ENCODE measurements at places on chromosomes 5 and 9.

DNA sequence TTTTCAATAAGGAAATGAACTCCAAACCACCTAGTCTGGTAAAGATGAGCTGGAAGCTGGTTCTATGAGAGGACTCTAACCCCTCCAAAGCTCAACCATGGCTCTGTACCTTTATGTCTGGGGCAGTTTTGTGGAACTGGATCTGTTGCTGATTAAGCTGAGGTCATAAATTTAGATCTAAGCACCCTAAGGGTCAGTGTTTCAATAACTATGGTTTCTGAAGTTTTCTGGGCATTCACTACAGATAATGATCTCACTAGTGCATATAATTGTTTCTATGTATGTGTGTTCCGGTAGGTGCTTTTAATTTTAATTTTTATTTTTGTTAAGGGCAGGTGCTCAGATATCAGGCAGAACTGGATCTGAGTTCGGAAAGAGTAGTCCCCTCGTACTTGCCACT, 258.7 kb upstream of the PANK3 start:
- no peak for DNase-seq

DNA sequence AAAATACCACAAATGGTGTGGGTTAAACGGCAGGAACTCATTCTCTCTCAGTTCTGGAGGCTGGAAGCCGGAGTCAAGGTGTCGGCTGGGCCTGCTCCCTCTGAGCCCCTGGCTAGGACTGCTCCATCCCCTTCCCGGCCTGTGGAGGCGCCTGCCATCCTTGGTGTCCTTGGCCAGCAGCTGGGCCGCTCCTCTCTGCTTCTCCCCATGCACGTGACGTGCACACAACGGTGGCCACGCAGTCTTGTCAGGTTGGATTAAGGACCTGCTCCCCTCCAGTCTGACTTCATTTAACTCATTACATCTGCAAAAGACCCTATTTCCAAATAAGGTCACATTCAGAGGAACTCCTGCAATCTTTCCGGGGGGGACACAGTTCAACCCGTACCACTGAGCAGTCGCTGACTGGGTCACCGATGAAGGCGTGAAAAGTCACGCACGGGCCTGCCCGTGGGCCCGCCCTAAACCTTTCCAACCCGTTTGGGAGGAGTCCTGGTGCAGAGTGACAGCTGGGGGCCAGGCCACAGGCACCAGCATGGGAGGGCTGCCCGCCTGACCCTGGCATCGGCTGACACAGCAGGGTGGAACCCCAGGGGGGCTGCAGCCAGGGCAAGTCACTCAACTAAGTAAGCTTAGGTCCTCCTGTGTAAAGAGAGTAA, 135.2 kb downstream of the COL23A1 start:
- DNase-seq: no peak

DNA sequence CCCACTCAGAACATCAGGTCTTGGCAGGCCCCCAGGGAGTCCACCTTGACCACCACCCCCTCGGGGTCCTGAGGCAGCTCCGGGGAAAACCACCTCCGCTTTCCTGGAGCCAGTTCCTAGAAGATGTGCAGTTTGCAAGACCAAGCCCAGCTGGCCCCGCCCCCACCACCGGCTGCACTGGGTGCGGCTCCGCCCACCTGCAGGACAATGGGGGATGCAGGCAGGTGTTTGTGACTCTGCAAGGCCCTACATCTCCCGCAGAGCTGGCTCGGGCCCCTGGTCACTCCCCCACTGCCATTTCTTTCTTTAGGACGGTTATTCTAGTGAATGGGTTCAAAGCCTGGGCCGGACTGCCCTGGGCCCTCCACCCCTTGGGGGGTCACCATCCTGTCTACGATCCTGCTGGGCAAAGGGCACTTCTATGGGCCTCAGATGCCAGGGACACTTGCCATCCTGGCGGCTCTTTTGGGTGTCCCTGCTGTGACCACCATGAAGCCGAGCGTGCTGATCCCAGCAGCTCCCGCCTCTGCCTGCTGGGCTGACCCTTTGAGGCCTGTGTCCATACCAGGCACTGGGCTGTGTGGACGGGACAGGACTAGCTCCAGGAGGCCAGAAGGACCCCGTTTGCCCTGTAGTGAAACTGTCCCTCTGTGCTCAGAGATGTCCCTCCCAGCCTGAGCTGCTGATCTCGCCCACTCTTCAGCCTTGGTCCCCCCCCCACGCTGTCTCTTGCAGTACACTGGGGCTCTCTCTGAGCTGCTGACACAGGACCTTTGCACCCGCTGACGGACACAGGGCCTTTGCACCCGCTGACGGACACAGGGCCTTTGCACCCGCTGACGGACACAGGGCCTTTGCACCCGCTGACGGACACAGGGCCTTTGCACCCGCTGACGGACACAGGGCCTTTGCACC, 5.9 kb upstream of the NACC2 start:
- no peak for DNase-seq

DNA sequence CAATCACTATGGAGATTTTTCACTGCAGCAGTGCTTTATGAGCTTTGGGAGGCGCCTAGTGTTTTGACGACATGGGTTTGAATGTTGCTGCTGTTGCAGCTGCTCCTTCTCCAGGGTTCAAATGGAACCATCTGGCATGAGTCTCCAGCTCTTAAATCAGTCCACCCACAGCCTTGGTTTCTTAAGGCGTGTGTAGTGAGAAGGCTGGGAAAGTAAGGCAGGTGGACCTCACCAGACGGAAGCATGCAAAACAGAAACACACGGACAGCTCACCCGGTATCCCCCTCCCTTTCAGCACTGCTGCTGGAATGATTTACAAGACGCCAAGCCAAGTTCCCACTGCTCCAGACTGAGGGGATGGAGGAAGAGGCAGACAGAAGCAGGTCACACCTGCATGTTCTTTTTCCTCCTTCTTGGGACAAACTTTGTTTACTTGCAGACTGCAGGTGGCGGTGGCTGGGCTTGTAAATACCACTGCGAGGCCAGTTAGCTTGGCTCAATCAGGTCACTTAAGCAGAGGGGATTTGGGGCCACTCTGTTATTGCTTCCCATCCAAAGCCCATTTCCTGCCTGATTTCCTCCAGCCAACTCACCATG, 47.4 kb downstream of the ADAM19 start:
- DNase-seq: no peak

GRCh38 chr5:73282923-73283322, 109.9 kb downstream of the TMEM174 start:
- no peak for DNase-seq

DNA sequence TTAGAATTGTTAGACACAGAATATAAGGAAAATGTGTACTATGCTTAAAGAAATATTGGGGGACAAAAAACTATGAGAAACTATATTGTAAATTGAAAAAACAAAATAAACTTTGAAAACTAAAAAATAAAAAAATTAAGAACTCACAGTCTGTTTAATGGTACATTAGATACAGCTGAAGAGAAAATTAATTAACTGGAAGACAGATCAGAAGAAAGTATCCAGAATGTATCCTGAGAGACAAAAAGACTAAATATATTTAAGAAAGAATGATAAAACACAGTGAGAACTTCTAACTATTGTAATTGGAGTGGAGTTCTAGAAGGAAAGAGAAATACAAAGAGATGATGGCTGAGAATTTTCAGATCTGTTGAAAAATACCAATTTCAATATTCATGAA, 57.6 kb upstream of the SH3PXD2B start:
- DNase-seq: no peak

- DNase-seq: no peak
Observed at GRCh38 chr9:129865668-129866320, 30.5 kb downstream of the USP20 start.

GRCh38 chr9:118331622-118332045, 627.4 kb downstream of the TLR4 start:
- no peak for DNase-seq

DNA sequence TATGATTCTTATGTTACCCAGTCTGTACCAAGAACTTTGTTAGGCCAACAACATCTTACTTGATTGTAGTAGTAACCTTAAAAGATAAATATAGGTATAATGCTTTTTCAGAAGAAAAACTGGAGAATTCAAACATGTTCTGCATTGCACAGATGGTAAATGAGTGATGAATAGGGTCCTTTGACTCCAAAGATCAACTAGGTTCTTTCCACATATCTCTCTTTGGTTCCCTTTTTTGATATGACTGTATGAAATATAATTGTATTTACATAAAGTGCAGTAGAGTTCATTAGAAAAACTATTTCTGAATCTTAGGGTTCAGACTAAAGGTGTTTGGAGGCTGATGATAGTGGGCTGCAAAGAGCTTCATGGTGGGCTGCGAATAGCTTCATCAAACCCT, 150.5 kb upstream of the CDKN2B start:
- no peak for DNase-seq

DNA sequence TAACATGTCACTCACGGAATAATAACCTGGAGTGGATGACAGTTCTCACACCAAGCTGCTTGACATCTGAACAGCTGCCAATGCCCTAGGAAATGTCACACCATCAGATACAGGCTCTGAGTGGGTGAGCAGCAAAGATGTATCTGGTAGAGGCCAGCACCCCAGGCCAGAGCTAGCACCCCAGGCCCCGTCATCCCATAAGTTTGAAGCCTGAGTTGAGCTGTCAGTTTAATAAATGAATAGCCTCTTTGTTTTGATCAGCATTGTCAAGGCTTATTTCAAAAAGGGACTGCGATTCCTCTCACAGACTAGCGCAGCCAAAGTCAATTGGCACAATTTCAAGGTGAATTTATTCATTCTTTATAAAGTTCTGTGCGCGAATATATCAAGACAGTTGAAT, 1327.1 kb downstream of the MAT2B start:
- no peak for DNase-seq

DNA sequence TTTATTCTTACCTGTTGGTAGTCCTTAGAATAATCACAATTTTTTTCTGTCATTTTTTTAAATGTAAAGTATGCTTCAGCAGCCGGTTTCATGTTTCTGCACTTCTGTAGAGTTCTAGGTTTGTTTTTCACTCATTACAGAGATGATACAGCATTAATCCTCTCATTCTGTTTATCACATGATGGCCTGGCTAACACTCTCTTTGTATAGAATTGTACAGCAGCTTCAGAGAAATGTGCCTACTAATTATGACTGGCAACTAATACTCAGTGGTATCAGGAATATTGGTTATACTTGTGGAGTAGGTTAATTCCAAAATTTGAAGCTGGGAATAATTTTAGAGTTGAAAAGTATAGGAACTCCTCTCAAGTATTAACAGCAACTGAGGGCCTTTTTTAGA, 192.9 kb upstream of the OTULINL start:
- DNase-seq: no peak

GRCh38 chr5:156366521-156366920, 39.6 kb downstream of the SGCD start:
- no peak for DNase-seq

DNA sequence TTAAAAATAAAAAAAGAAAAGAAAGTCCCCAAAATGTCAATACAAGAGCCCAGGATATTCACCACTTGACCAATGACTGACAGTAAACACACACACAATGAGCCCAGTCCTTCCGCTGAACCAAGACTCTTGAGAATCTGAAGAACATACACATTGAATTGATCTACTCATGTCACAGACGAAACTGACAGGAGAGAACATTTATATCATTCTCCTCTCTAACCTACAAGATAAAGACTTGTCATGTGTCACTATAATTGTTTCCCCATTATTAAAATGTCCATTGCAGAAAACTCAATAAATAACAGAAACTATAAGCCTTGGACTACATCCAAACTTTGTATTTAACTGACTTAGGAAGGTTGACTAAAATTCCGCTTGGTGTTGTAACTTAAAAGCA, 296.7 kb downstream of the EPB41L4A start:
- no peak for DNase-seq

- no peak for DNase-seq
Observed at GRCh38 chr9:21836437-21837161, 34.2 kb downstream of the MTAP start.

GRCh38 chr9:81851340-81851739, 76.9 kb upstream of the SPATA31D4 start:
- no peak for DNase-seq

- no peak for DNase-seq
Observed at GRCh38 chr9:23850690-23851629, 24.9 kb upstream of the ELAVL2 start.

- no peak for DNase-seq
Observed at GRCh38 chr5:75361310-75361709, 24.3 kb downstream of the HMGCR start.

GRCh38 chr5:98563885-98564653, 209.4 kb upstream of the RGMB start:
- no peak for DNase-seq

DNA sequence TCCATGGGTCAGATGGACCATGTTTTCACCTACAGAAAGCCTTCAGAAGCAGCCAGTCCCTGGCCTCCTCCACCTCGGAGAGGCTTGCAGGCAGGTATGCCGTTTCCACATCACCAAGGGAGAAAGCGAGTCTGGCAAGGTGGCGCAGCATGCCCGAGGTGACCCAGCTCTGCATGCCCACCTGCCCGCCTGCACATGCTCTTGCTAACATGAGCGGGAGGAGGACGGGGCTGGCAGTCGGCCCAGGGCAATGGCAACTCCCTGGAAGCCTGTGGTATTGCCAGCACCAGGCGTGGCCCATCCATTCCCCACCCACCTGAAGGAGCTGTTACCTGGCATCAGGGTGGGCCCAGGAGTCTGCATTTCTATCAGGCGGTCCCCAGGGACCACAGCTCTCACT, 3.3 kb upstream of the NINJ1 start:
- no peak for DNase-seq

DNA sequence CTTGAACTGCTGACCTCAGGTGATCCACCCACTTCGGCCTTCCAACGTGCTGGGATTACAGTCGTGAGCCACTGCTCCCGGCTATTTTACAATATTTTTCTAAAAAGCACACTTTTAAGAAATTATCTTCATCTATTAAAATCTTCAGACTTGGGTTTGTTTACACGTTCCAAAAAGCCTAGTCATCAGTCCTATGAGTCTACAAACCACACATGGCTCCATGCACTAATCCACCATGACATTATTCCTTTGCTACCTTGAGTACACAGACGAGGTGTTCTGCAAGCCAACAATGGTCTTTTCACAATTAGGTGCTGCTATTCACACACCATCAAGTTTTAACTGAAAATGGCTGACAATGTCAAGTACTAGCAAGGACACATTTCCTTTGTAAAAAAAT, 41.0 kb downstream of the TRPM6 start:
- DNase-seq: no peak

- DNase-seq: no peak
Observed at GRCh38 chr5:173420108-173420507, 91.9 kb upstream of the STC2 start.

DNA sequence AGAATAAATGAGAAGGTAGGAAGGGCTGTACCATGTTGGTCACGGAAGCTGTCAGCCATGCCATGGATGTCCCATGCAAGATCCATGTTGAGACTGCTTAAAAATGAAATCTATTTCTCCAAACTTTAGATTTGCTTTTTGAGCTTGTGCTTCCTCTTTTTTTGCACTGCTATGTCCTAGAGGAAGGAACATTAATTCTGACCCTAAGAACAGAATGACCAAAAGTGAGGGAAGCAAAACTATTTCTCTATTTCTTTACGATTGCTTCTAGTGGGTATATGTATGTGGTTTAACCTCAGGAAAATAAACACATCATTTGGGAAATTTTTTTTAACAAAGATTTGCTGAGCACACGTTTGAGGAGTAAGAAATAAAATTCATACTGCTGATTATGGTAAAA, 84.6 kb downstream of the USP20 start:
- no peak for DNase-seq

- DNase-seq: no peak
Observed at GRCh38 chr5:32645246-32645645, 59.9 kb downstream of the SUB1 start.
